ENCODE measurements at places on chromosomes 2 and 18. TPM values are rescaled to one million over a fixed set of nuclear protein-coding genes. Genes with fewer than 3 reads are reported as not detected.

TEKT4 gene
- total RNA-seq = not detected

CHRNG gene
- not detected for total RNA-seq

RTP5 gene
- not detected for total RNA-seq

LAMA1 gene
- total RNA-seq = 222 TPM

CCDC68 gene
- 64.8 TPM for total RNA-seq

SFT2D3 gene
- 7.4 TPM for total RNA-seq

- DNase-seq = no peak
Observed at GRCh38 chr2:54271189-54271588, 15.2 kb upstream of the TSPYL6 start.

GRCh38 chr2:98854682-98855081 lies 81.3 kb downstream of the CRACDL start:
- no peak for DNase-seq

- DNase-seq = no peak
Observed at GRCh38 chr2:213316001-213316735, 31.9 kb downstream of the SPAG16 start.

GRCh38 chr18:10121028-10121427 lies 207.2 kb downstream of the VAPA start:
- no peak for DNase-seq

GRCh38 chr18:5984245-5984644 lies 88.9 kb upstream of the TMEM200C start:
- no peak for DNase-seq

- DNase-seq = no peak
Observed at GRCh38 chr18:41484069-41484468, 471.0 kb upstream of the PIK3C3 start.

- DNase-seq = no peak
Observed at GRCh38 chr2:138071720-138072719, 107.7 kb downstream of the HNMT start.
